ENCODE measurements at places on chromosomes 1 and 21. TPM values are rescaled to one million over a fixed set of nuclear protein-coding genes. Genes with fewer than 3 reads are reported as not detected.

- no peak for DNase-seq
Observed at GRCh38 chr1:229114850-229115365, 156.0 kb upstream of the RAB4A start.

GRCh38 chr1:5507340-5507739, 484.9 kb downstream of the NPHP4 start:
- DNase-seq, result no peak

DNA sequence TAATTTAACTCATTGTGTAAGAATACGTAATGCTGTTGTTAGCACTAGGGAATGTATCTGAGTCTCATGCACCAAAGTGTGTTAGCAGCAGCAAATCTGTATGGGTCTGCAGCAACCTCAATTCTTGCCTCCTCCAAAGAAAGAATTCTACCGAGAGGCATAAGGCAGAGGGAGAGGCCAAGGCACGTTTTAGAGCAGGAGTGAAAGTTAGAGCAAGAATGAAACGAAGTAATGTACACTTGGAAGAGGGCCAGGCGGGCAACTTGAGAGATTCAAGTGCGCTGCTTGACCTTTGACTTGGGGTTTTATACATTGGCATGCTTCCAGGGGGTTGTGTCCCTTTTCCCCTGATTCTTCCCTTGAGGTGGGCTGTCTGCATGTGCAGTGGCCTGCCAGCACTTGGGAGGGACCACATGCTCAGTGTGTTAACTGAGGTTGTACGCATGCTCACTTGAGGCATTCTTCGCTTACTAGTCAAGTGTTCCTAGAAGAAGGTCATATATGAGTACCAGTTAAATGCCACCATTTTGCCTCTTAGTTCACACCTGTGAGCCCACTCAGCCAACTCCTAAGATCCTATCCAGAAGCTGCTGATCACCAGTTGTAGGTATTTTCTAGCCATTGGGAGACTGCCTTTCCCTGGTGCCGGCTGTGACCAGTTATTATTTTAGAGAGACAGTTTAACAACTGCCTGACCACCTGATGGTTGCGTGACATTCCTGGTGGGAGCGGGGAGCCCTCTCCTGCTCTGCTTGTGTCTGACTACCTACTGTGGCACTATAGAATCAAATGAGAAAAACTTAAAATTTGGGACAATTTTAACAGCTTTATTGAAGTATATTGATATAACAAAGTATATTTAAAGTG, 2.7 kb upstream of the CNN3 start:
- no peak for DNase-seq

GRCh38 chr21:41648591-41649031, 118.2 kb downstream of the RIPK4 start:
- no peak for DNase-seq

Gene KRTAP19-5
- total RNA-seq, result 20.8 TPM
